ENCODE measurements at places on chromosomes 3 and 15. TPM values are rescaled to one million over a fixed set of nuclear protein-coding genes. Genes with fewer than 3 reads are reported as not detected.

- no peak for DNase-seq
Measured at GRCh38 chr15:66893294-66893693, 172.1 kb upstream of the SMAD3 start.

Gene FSIP1
- 0.50 TPM for total RNA-seq

Gene CLDN18
- total RNA-seq: not detected

GRCh38 chr3:127831723-127832172 lies 9.4 kb upstream of the MGLL start:
- no peak for DNase-seq

Gene CAND2
- 14.0 TPM for total RNA-seq

DNA sequence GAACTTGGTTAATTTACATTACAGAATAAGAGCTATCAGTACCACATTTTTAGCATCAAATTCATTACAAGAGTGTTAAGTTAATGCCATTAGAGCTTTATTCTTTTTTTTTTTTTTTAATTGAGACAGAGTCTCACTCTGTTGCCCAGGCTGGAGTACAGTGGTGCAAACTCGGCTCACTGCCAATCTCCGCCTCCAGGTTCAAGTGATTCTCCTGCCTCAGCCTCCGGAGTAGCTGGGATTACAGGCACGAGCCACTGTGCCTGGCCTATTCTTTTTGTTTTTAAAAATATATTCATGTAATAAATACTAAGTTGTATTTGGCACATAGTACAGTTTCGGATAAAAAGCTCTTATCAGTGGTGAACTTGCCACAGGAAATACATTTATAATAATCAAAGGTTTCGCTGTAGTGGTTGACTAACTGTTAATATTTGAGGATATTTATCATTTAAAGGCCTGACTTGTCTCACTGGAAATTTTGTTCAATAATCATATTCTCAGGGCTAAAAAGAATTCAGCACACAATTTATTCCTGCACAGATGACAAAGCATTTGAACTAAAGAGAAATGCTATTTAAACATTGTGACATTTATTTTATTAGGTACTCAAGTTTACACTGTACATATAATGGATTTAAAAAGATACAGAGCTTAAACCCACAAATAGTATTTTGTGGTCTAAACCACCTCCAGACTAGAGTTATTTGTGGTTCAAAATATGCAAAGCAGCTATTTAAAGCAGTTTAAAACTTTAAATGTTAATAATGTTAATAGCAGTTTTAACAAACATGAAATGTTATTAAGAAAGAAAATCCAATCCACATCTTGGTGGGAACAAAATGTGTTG lies 6.1 kb upstream of the LEKR1 start:
- DNase-seq: no peak

DNA sequence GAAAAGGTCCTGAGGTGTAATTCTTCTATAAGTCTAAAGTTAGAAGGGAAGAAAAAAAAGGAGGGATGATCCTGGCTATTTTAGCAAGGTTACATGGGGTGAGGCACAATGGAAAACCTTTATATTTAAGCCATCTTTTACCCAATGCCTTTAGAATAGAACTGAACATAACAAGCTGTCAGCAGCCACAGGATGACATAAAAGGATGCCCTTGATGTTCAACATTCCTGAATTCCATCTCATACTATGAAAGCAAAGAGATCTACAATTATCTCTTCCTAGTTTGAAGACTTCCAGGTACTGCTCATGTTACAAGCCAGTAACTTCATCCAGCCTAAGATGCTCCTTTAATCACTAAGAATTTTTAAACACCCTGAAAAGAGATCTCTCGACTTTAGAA lies 26.9 kb downstream of the NEK10 start:
- DNase-seq: no peak

Gene ILDR1
- total RNA-seq: 4.1 TPM

Gene LPCAT4
- 91.1 TPM for total RNA-seq

DNA sequence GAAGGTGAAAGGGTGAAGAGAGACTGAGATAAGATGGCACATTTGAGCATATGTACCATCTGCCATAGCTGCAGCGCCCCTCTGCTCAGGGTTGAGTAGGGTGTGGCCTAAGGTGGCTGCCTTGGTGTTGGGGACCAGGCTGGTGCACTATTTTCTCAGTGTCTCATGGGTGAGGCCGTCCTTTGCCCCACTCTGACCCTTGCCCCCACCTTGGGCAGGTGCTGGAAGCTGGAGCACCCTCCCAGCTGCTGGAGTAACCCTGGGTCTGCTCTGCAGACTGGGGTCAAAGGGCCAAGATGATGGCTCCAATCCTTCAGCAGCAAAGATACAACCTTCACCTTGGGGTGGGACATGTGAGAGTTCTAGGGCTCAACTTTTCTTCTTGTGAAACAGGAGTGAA lies 69.2 kb downstream of the DAPK2 start:
- DNase-seq: no peak

DNA sequence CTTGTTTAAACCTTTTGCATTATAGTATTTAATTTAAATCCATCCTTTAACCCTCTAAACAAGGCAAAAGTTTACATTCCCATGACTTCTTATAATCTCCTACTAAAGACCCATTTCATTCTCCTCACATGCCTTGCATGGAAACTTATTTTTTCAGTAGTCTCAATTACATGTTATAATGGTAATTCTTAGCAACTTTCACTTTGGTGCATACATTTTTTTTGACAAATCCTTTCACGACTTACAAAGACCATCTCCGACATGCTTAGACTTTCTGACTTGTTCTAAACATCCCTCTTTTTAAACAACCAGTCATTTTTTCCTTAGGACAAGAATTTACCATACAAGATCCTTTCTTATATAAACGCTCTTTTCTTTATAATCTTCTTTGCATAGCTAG lies 615.4 kb upstream of the GBE1 start:
- no peak for DNase-seq

GRCh38 chr3:4831580-4831950 lies 147.7 kb upstream of the BHLHE40 start:
- no peak for DNase-seq

DNA sequence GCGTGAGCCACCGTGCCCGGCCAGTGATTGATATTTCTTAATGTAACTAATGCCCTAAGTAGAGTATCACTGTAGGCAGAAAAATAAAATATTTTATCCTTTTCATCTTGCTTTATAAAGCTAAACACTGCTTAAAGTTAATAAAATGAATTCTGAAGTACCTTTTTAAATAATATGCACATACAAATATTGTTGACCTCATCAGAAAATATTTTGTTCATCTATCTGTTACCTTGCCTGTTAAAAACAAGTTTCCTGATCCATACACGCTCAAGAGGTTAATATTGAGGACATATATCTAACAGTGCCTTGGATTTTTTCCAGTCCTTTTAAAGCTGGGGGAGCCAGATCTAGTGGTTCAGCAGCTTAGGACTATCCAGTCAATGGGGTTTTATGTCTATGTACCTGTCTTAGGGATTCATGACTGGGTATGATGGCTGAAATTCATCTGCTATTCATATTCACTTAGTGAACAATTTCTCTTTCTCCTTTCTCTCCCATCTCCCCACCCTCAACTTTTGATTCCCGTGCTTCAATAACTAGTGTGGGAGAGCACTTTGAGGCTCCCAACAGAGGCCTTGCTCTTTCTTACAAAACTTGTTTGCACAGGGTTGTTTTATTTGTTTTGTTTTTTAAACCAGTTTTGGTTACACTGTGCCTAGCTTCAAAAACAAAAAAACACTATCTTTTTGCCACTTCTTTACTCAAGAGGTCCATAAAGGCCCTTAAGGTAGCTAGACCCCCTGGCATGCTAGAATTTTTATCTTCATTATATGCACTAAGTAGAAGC lies 7.0 kb downstream of the SLC25A36 start:
- no peak for DNase-seq

Gene PP2D1
- not detected for total RNA-seq

DNA sequence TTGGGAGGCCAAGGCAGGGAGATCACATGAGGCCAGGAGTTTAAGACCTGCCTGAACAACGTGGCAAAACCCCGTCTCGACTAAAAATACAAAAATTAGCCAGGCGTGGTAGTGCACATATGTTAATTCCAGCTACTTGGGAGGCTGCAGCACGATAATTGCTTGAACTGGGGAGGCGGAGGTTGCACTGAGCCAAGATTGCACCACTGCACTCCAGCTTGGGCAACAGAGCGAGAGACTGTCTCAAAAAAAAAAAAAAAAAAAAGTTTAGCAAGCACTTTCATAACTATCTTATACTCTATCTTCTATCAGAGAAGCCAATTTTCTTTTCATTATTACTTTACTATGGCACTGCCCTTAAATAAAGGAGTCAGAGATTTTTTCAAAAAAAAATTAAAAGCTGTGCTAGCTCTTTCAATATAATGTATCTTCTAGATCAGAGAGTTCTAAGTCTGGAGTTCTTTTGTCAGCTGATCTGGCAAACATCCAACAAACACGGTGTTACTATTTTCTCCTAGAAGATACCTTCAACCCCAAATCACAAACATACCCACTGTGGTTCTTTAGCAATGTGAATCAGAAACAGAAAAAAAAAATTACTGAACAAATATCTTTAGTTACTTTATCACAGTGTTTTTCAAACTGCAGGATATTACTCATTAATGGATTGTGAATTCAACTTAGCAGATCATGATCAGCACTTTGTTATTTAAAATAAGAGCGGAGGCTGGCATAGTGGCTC lies 3.0 kb downstream of the ZNF770 start:
- no peak for DNase-seq

Gene EOGT
- total RNA-seq: 9.6 TPM

Gene TRH
- 0.13 TPM for total RNA-seq
